ENCODE measurements at places on chromosomes 6 and 20.

- DNase-seq: no peak
Measured at GRCh38 chr20:53960579-53961272, 109.7 kb downstream of the BCAS1 start.

DNA sequence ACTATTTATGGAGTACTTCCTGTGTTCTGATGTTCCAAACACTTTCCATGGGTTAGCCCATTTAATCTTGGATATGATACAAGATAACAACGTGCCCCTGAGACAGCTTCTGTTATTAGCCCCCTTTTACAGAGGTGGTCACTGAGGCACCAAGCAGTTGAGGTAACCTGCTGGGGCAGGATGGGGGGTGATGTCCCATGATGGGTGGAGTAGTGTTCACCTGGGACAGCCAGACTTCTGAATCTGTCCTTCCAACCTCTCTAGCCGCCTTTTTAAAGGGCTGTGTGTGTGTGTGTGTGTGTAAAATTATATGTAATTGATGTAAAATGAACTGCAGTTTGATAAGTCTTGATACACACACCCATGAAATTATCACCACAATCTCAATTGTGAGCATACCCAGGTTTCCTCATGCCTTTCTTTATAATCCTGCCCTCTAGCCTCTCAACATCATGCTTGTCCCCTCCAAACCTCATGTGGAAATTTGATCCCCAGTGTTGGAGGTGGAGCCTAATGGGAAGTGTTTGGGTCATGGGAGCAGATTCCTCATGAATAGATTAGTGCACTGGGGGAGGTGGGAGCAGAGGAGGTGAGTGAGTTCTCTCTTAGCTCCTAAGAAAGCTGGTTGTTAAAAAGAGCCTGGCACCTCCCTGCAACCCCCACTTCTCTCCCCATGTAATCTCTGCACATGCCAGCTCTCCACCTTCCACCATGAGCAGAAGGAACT lies 39.2 kb downstream of the PLAGL2 start:
- DNase-seq: no peak

DNA sequence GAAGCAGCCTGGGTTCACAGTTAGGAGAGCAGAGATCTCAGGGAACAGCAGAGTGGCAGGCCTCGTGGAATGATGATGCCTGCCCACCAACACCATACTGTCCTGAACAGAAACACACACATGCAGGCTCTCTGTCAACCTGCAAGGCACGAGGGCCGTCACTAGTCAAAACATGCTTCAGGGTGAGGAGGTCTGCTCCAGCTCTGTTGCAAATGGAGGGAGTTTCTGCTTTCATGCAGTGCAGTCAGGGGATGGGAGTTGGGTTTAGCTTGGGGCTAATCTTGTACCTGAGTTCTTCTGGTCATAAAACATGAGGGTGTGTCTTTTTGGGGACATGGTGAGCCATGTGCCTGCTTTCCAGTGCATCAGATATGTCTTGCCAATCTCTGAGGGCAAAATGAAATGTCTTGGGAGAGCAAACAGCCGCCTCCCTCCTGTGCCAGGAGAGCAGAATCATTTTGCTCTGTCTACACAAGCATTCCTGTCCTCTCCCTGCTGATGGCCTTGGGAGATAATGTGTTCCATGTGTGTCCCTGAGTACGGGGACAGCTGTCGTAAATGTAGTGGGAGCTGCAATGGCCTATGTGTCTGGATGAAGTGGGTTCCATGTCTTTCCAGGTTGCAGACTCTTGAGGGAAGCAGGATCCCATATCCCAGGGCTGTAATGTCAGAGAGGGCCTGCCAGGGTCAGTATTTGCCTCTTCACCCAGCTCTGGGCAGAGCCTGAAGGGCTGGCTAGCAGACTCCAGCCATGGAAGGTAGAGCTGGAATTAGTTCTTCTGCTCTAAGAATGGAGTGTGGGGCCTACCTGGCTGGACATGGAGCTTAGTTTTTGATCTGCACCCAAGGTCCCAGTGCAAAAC lies 40.6 kb downstream of the MAFB start:
- DNase-seq: no peak

DNA sequence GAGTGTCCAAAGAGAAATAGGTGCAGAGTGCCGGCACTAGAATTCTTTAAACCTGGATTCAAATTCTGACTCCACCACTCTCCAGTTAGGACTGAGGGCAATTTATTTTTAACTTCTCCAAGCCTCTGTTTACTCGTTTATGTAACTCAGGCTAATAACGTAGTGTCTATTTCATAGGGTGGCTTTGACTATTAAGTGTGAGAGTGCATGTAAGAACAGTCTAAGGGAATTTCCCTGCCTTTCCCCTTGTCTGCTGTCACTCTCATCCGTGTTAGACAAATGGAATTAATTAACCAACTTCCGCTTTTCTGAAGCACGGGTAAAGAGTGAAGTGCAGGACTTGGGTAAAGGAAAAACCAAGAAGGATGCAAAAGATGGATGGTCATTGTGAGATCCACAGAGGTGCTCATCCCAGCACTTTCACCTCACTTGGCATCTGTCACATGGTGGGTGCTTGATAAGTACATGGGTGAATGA lies 4.1 kb upstream of the ZKSCAN8 start:
- DNase-seq: peak; percentile 31

DNA sequence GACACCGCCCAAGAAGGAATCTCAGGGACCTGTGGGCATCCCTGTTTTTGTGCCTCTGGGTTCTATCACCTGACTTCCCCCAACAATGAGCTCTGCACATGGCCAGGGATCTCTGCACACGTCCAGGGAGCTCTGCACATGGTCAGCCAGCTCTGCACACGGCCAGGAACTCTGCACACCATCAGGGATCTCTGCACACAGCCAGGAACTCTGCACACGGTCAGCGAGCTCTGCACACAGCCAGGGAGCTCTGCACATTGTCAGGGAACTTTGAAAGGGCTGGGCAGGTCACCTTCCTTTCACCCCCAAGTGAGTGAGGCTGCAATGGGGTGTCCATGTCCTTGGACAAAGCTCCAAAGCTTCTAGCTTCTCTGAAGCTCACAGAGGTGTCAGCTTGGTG lies 5.2 kb upstream of the SLCO4A1 start:
- DNase-seq: no peak

GRCh38 chr6:33018904-33019303 lies 9.5 kb upstream of the HLA-DOA start:
- peak; percentile 44 for DNase-seq

DNA sequence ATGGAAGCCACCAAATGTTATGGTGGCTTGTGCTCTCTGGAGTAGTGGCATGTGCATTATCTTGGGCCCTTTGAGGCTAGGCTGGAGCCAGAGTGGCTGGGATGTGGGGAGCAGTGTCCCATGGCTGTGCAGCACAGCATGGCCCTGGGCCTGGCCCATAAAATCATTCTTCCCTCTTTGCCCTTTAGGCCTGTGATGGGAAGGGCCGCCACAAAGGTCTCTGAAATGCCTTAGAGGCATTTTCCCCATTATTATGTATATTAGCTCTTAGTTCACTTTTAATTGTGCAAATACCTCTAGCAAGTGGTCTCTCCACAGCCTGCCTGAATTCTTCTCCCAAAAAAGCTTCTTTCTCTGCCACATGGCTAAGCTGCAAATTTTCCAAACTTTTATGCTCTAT lies 297.3 kb upstream of the IRAK1BP1 start:
- DNase-seq: no peak

GRCh38 chr6:126826166-126826714 lies 292.2 kb upstream of the RSPO3 start:
- no peak for DNase-seq

GRCh38 chr20:50191544-50192363 lies 1.1 kb downstream of the CEBPB start:
- DNase-seq: peak; percentile 70

- no peak for DNase-seq
Measured at GRCh38 chr20:15706719-15707118, 866.5 kb downstream of the KIF16B start.

DNA sequence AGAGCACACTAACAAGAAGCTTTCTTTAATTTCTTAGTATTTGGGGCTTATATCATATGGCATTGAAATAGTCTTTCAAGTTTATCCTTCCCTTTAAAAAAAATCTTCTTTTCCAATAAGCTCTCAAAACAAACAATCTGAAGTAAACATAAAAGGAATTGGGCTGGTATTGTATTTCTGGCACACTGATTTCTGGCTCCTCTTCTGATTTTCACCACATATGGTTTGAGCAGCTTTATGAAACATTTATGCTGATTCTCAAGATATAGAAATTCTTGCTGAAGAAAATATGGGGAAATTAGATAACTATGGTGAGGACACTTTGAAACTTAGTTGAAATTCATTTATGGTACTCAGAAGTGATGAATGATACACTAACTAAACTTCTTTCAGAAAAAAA lies 467.2 kb downstream of the TFAP2B start:
- DNase-seq: no peak

DNA sequence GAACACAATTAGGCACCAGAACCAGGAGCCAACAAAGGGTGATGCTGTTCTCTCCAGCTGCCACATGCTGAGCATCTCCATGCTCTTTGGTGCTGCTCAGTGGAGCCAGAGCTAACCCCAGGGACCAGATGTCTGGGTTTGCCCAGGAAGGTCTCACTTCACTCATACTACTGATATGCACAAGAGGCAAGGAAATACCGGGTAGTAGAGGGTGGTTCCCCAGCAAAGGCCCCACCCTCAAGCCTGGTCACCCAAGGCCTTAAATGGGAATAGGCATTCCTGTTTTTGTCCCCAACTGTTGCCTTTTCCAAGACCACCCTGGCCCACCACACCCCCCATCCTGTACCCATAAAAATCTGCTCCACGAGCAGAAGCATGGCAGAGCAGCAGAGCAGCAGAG lies 204.5 kb upstream of the TAB2 start:
- no peak for DNase-seq

- no peak for DNase-seq
Measured at GRCh38 chr6:128156321-128157111, 255.7 kb upstream of the THEMIS start.

- DNase-seq: no peak
Measured at GRCh38 chr6:99467509-99468106, 42.5 kb upstream of the PNISR start.

DNA sequence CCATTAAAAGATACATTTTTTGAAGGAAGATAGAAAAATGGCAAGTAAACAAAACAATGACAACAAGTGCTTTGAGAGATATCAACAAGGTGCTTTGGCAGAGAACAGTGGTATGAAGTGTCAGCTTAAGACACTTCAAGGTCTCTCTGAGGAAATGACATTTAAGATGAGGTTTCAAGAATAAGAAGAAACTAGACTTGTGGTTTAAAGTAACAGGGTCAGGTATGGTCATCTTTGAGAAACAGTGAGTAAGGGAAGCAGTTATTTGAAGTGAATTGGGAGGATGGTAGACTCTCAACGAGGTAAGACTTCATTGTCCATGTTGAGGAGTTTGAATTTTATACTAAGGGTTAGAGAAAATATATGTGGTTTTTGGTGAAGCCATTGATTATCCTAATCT lies 77.8 kb downstream of the SYCP2L start:
- DNase-seq: no peak

GRCh38 chr20:63414720-63415430 lies 53.7 kb upstream of the CHRNA4 start:
- DNase-seq: no peak

DNA sequence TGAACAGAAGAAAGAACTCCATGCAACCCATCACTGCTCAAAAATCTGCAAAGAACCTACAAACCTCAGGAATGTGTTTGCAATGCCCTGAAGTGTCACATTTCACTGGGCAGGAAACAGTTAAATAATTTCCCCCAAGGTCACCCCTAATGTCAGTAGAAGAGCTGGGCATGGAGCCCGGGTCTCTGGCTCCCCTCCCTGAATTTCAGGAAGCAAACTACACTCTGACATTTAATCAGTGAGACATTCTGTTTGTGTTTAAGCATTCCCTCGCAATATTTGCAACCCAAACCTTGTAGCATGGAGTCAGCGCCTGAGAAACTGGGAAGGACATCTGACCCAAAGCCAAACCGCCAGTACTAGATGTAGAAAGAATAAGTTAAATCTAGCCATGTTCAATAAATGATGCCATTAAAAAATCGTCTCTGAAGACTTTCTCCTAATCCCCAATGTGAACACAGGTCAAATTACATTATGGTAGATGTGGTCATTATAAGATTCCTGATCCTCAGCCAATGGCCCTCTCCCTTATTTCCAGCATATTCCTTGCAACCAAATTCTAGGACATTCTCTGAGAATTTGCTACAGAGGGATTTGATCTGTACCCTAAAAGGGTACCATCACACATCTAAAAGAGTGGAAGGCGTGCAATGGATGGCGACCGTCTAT lies 91.2 kb upstream of the ADTRP start:
- DNase-seq: no peak

GRCh38 chr6:153852481-153852880 lies 186.6 kb upstream of the OPRM1 start:
- no peak for DNase-seq

GRCh38 chr20:24987873-24988835 lies 4.4 kb downstream of the APMAP start:
- no peak for DNase-seq

GRCh38 chr20:39676857-39677391 lies 714.8 kb downstream of the DHX35 start:
- no peak for DNase-seq

DNA sequence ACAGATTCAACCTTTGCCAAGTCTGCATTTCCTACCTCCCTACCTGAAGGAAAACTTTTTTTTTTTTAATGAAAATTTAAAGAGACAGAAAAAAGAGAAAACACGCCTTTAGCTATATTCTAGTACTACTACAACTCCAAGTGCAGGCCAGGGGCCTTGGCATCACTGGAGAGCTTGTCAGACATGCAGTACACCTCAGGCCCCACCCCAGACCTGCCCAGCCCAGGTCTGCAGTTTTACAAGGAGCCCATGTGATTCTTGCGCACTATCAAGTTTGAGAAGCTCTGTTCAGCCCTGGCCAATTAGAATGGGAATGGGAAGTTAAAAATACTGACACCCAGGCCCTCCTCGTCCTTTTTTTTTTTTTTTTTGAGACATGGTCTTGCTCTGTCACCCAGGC lies 85.0 kb downstream of the NFATC2 start:
- DNase-seq: no peak

GRCh38 chr6:129651291-129651691 lies 58.7 kb downstream of the ARHGAP18 start:
- DNase-seq: no peak

DNA sequence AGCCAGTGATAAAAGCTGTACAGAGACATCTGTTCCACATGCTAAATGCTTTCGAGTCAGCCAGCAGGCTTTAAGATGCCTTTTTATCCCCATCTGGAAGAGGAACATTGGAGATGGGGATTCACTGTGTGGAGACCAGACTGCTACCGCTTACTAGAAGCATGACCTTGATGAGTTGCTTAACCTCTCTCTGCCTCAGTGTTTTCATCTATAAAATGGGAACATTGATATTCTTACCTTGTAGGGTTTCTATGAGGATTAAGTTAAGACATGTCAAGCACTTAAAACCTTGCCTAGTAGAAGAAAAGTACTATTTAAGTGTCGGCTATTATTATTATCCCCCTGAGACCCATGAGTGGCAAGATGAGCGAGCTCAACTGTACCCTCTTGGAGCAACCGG lies 165.3 kb upstream of the SNX9 start:
- no peak for DNase-seq
